ENCODE measurements at places on chromosomes 11 and 22. TPM values are rescaled to one million over a fixed set of nuclear protein-coding genes. Genes with fewer than 3 reads are reported as not detected.

- H3K36me3 ChIP-seq: no peaks in the 10 kb centered on the region
- H3K4me1 ChIP-seq: peaks cover 5% of the 10 kb centered on the region
- no peaks in the 10 kb centered on the region for H3K27me3 ChIP-seq
- peak; percentile 16 for DNase-seq
These were observed 7.8 kb upstream of the BCL9L start for GRCh38 chr11:118933486-118933885.

- H3K36me3 ChIP-seq: no peaks in the 10 kb centered on the region
- H3K4me1 ChIP-seq: peaks cover 9% of the 10 kb centered on the region
- H3K4me3 ChIP-seq: no peak overlapping the region
These were observed 107.5 kb upstream of the OR4B1 start for GRCh38 chr11:48109046-48109666.

- H3K36me3 ChIP-seq: no peaks in the 10 kb centered on the region
- DNase-seq: no peak
- no peak overlapping the region for H3K4me3 ChIP-seq
- no peak overlapping the region for H3K27ac ChIP-seq
- no peaks in the 10 kb centered on the region for H3K4me1 ChIP-seq
These were observed 11.0 kb downstream of the MPZL3 start for GRCh38 chr11:118240999-118241763.

DNA sequence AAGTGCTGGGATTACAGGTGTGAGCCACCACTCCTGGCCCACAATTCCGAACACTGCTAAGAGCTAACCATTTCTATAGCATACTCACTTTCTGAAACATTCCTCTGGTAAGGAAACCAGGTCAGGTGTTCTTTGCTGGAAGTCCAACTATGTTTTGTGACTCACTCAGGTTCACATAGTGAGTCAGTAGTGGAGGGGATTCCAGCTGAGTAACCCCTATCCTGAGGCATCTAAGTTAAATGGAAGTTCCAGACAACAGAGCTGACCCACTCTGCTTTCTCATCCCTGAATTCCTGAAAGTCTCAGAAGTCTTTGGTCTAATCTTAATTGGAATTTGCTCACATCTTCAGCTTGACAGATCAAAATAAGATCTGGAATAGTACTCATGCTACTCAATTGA, 3.0 kb upstream of the CHRNA10 start:
- no peak overlapping the region for H3K4me3 ChIP-seq
- no peak overlapping the region for H3K27ac ChIP-seq
- peaks cover 60% of the 10 kb centered on the region for H3K36me3 ChIP-seq
- peak; percentile 88 for DNase-seq
- H3K4me1 ChIP-seq: peaks cover 3% of the 10 kb centered on the region
- H3K27me3 ChIP-seq: no peaks in the 10 kb centered on the region

DNA sequence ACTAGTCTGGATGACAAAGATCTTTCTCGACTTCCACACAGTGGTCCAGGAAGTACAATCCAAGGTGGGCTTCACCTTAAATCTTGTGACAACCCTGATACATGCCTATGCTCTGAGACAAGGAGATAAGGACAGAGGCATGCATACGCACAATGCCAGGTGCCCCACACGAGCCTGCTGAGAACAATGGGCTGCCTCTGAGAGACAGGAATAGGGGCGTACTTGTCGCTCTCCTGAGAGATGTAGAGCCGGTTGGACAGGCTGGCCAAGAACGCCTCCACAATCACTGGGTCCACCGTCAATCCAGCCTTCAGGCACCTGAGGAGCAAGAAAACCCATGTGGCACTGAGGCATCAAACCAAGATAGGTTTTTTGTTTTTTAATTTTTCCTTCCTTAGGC, 25.5 kb downstream of the SERPIND1 start:
- no peak overlapping the region for H3K27ac ChIP-seq
- H3K4me1 ChIP-seq: no peaks in the 10 kb centered on the region
- no peak overlapping the region for H3K4me3 ChIP-seq
- peaks cover 61% of the 10 kb centered on the region for H3K36me3 ChIP-seq
- no peak for DNase-seq
- no peaks in the 10 kb centered on the region for H3K27me3 ChIP-seq

DNA sequence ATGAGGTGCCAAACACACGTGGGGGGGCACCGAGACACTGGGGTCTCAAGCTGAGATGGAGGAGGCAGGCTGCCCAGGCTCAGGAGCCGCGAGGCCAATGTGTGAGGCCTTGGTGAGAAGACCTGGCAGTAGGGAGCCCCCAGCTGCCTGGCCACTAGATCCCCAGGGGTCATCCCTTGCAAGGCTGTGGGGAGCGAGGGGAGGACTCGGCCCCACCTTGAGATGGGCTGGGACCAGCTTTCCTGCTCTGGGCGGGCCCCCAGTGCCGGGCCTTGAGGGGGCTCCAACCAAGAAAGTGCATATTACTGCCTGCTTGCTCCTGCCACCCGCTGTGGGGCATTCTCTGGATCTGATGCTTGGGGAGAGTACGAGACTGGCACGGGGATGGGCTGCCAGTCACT, 107.0 kb downstream of the CTTN start:
- peaks cover 3% of the 10 kb centered on the region for H3K27me3 ChIP-seq
- no peak overlapping the region for H3K27ac ChIP-seq
- no peaks in the 10 kb centered on the region for H3K4me1 ChIP-seq
- no peak overlapping the region for H3K4me3 ChIP-seq

DNA sequence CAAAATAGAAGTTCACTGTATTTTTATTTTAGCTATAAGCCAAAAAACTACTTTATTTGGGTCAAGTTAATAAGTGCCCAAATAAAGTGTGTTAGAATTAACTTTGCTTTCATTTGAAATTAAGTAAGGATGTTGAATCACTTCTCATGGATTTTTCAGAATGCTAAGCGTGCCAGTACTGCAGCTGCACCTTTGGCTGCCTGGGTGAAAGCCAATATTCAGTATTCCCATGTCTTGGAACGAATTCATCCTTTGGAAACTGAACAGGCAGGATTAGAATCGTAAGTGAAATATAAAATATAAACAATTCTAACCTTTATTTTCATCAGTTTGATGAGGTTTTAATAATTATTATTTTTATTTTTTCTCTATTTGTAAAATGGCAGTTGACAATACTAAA, 113.6 kb downstream of the DYNC2H1 start:
- peak; percentile 20 for DNase-seq
- no peak overlapping the region for H3K27ac ChIP-seq
- no peak overlapping the region for H3K4me3 ChIP-seq
- H3K4me1 ChIP-seq: no peaks in the 10 kb centered on the region

DNA sequence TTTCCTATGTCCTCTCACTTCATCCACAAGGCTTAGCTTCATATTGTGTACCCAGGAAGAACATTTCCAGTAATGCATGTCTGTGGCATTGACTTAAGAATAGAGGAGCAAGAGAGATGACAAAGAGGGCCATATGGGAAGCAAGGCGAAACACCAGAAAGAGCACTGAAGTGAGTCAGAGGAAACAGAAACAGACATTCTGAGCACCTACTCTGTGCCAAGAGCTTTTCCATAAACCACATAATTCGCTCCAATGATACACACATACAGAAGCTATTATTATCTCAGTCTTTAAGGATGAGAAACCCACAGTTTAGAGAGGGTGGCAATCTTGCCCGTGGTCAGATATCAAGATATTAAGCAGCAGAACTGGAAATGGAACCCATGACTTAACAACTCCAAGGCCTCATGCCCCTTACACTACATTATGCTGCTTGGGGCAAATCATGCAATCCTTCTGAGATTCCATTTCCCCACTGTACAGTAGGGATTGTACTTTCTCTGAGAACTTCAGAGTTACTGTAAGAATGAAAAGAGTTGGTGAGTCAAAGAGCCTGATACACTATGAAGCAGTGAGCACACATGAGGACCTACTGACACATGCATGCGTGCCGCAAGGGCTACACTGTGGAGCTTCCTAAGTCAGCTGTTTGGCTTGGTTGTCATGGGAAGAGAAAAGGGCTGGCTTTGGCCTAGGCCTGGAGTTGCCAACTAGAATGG, 126.6 kb downstream of the KCNC1 start:
- no peak overlapping the region for H3K4me3 ChIP-seq
- no peaks in the 10 kb centered on the region for H3K36me3 ChIP-seq
- no peak overlapping the region for H3K27ac ChIP-seq
- peaks cover 2% of the 10 kb centered on the region for H3K4me1 ChIP-seq
- no peaks in the 10 kb centered on the region for H3K27me3 ChIP-seq
- DNase-seq: peak; percentile 33

GRCh38 chr22:42610186-42610585, 4.5 kb downstream of the POLDIP3 start:
- H3K27ac ChIP-seq: peak overlapping the region; percentile 66
- DNase-seq: no peak
- H3K4me3 ChIP-seq: no peak overlapping the region

DNA sequence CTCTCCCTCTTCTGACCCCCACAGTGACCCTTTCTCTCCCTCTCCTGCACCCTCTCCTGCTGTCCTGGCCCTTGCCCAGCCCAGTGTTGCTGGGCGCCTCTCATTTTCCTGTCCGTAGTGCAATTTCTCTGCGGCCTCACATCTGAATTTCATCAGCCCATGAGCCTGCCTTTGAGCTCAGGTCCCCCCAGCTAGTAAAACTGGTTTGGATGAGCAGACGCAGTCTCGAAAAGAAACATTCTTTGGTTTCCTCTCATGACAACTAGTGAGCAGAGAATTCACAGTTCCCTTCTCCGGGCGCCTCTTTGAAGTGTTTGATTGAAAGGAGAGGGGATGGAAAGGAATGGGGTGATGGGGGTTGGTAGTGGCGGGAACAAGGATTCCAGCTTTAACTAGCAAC, 126.0 kb upstream of the CADM1 start:
- H3K27ac ChIP-seq: no peak overlapping the region
- no peaks in the 10 kb centered on the region for H3K4me1 ChIP-seq

DNA sequence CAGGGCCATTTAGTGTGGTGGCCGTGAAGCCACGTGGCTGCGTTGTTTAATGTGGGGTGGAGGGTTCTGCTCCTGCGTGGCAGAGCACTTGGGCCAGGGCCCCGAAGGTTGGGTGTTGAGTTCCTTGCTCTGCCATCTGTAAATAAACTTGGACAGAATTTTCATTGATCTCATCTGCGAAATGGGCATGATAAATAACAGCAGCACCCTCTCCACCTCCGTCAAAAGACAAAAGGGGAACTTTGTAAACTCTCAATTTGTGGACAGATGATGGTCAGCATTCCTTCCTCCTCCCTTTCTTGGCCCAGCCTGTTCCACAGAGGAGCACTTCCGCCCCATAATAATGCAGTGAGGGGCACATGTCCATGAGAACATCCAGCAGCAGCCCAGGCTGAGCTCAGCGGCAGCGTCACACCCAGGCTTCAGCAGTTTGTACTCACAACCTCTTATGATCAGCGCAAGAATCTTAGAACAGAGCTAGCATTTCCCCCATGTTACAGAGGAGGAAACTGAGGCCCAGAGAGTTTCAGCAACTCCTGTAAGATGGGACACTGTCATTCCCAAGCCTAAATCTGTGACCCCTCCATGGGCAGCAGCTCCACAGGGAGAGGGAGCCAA, 874.5 kb downstream of the BRD1 start:
- DNase-seq: no peak
- no peaks in the 10 kb centered on the region for H3K27me3 ChIP-seq
- H3K27ac ChIP-seq: no peak overlapping the region
- H3K36me3 ChIP-seq: no peaks in the 10 kb centered on the region

Gene SLC5A12
- not detected for total RNA-seq

Gene APOA4
- not detected for total RNA-seq

Gene DDX25
- total RNA-seq: not detected

Gene ZW10
- 33.3 TPM for total RNA-seq
